ENCODE measurements at places on chromosomes 2 and 18. TPM values are rescaled to one million over a fixed set of nuclear protein-coding genes. Genes with fewer than 3 reads are reported as not detected.

TRABD2A gene
- total RNA-seq: 74.6 TPM

SERPINB10 gene
- total RNA-seq: not detected

DNAJC5G gene
- not detected for total RNA-seq

CYP27C1 gene
- total RNA-seq: not detected

IL36A gene
- not detected for total RNA-seq

ZEB2 gene
- total RNA-seq: 3.5 TPM

EVX2 gene
- total RNA-seq: not detected

GPR155 gene
- total RNA-seq: 38.1 TPM

PRSS56 gene
- not detected for total RNA-seq

RAB27B gene
- 4.8 TPM for total RNA-seq

CDH19 gene
- total RNA-seq: not detected

CXCR4 gene
- 169 TPM for total RNA-seq
